Right lobe of liver (tissue), 6 donors: ENCODE measurements at places on chromosomes 5 and 9. TPM values are rescaled to one million over a fixed set of nuclear protein-coding genes. Genes with fewer than 3 reads are reported as not detected.

Gene SELENOP
- 2,891 TPM for total RNA-seq

Gene RHOBTB3
- total RNA-seq = 40.1 TPM

DNA sequence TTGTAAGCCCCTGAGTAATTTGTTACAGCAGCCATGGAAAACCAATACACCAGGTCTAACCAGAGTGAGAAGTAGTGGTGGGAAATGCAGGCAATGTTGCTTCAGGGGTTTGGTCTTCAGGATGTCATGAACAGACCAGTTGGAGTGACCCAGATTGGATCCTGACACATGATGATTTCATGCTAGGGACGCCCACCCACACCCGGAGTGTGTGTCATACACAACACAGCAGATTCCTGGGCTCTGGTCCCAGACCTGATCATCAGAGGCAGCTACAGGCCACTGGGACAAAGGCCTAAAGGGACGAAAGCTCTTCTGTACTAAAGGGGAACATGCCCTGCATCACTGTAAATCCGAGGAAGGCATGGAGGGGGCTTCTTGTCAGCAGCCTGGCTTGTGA, 194.2 kb downstream of the NSG2 start:
- DNase-seq = no peak
- H3K36me3 ChIP-seq = no peaks in the 10 kb centered on the region
- H3K4me1 ChIP-seq = no peaks in the 10 kb centered on the region
- H3K4me3 ChIP-seq = no peak overlapping the region
- no peaks in the 10 kb centered on the region for H3K27me3 ChIP-seq
- no peak overlapping the region for H3K27ac ChIP-seq

DNA sequence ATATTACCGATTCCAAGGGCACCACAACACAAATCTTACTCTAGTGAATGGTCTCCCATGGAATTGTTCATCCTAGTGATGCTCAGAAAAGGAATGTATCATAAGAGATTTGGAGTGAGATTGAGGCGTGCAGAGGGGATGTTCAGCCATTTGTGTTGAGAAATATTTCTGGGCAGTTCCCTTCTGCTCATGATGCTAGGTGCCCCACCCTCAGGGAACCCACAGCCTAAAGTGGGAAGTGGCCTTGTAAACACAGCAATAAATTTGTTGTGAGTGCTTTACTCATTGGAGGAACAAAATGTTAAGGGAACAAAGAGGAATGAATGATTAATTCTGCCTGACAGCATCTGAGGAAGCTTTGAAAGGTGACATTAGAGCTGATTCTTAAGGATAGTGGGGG, 129.9 kb downstream of the TLE4 start:
- H3K4me1 ChIP-seq = no peaks in the 10 kb centered on the region
- no peak for DNase-seq
- no peaks in the 10 kb centered on the region for H3K36me3 ChIP-seq
- no peak overlapping the region for H3K27ac ChIP-seq
